ENCODE measurements at places on chromosomes 6 and 20.

DNA sequence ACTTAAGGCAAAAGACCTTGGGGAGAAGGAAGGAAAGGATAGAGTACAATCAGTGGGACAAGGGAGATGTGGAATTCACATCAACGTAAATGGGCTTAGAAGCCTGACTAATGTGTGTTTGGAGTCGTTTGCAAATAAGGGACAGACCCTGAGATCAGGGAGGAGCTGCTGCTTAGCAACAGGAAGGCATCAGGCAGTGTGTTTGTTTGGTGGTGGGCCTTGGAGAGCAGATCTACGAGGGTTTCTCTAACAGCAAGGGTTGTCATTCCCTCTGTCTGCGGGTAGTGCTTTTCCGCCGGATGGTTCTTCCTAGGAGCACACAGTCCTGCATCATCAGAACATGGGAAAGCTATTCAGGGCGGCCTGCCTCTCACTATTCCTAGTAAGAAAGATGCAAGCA, 40.4 kb downstream of the C6orf118 start:
- no peak for DNase-seq

- DNase-seq: no peak
Observed at GRCh38 chr20:10720565-10720964, 46.8 kb upstream of the JAG1 start.

DNA sequence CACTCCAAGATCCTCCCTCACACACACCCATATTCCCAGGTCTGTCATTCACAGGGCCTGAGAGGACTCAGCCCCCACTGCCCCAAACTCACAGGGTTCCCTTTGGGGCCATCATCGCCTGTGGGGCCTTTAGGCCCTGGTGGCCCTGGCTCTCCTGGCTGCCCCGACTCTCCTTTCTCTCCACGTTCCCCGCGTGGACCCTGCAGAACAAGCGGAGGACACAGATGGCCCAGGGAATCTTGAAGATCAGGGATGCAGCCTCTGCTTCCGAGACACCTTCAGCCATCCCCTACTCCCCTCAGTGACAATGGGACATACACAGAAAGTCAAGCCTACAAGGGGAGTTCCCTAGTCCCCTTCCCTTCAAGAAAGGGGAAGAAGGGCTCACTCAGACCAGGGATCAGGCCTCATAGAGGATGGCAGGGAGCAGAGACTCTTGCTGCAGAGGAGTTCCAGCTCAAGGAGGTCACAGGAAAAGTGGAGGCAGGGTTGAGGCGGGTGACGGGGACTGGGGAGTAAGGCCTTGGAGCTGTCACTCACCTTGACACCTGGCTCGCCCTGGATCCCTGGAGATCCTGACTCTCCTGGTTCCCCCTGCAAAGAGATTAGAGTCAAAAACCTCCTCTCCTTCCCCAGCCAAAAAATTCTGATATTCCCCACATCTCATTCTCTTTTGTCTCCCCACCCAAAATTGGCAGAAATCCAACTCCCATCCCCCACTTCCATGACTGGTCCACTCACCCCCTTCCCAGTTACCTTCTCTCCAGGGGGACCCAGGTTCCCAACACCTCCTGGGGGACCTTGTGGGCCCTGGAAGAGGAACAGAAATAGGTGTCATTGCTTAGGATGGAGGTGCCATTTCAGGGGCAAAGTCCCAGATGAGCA, 22.7 kb downstream of the COL11A2 start:
- no peak for DNase-seq

DNA sequence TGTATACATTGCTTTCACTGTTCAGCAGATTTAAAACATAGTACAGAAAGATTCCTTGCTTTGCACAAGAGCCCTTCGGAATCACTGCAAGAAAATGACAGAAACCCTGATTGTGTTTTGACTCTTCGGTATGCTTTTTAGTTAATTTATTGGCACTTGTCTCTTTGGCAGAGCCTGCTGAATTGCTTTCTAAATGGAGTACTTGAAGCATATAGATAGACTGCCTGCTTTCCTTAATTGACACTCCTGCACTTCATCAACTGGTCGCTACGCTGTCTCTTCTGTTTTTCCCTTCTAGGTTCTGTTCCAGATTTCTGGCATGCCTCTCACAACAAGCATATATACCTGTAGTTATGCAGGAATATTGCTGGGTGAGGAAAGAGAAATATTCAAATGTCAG, 22.4 kb upstream of the RBM24 start:
- DNase-seq: peak; percentile 17

DNA sequence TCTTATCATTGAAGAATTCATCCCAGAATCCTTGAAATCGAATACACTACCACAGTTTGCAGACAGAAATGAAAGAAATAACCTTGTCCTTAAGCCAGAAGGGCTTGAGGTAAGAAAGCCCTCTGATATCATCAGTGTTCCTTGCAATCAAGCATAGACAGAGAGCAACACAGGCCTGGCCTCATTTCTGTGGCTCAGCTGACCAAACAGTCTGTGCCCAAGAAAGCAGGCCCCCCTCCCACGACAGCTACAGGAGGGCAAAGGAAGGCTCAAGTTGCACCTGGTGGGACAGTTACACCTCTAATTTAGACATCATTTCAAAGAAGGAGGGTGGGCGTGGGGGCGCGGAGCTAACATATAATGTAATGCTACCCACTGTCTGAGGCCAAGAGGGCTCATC, 21.6 kb downstream of the KIF16B start:
- DNase-seq: no peak

DNA sequence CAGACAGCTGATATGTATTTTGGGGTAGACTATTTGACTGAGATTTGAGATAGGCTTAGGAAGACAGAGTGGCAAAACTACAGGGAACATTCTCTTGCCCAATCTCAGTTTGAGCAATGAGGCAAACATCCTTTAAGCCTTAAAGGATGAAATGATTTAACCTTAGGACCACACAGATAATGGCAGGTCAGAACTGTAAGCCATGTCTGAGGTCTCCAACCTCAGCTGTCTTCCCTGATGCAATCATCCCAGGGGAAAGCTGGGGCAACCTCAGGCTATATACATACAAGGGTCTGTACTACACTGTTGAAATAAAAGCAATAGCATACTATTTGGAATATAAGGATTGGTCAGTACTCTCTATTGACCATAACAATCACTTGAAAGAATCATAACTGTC, 83.8 kb upstream of the NUP153 start:
- no peak for DNase-seq

GRCh38 chr20:26209171-26209941, 512.7 kb upstream of the ZNF337 start:
- no peak for DNase-seq

DNA sequence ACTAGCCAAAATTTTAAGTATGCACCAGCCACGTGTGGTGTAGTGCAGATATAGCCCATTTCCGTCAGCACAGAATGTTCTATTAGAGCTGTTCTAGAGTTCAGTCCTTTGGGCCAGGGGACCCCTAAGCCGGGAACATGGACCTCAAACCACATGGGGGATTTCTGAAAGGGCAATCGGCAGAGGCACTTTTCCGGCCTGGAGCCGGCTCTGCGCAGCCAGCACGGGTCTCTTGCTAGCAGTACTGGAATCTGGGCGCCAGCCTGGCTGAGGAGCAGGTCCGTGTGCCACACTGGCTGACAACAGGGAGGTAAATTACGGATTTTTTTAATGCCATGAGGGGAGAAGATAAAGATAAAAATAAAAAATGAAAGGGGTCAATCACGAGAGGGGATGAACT, 120.5 kb downstream of the SULF2 start:
- no peak for DNase-seq

- DNase-seq: peak; percentile 91
Observed at GRCh38 chr6:52019092-52019491, 68.3 kb downstream of the PKHD1 start.

GRCh38 chr20:45325371-45325770, 17.3 kb upstream of the MATN4 start:
- DNase-seq: no peak

GRCh38 chr20:40333591-40333990, 355.4 kb downstream of the MAFB start:
- DNase-seq: no peak

- DNase-seq: no peak
Observed at GRCh38 chr6:166172546-166172945, 4.9 kb upstream of the TBXT start.

DNA sequence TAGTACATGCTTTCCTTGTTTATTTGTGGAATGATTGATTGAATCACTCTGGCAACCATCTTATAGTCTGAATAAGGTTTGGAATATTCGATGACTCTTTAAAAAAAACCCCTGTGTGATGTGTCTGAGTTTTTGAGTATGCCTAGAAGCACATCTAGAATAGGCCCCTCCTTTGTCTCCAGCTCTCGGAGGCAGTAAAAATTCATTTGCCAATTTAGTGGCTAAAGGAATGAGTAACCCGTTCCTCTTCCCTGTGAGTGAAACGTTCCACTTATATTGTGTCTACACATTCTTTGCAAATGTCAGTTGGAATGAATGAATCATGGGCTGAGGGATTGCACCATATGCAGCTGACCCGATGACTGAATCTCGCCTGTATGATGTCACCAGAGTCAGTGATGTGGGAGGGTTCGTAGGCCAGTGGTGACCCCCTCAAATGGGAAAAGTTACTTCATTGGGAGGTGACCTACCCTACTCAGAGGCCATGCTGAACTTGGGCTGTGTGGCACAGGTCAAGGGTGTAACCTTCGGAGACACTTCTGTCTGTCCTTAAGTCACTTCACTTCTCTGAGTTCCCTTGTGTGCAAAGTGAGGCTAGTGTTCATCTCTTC, 21.6 kb downstream of the MOCS3 start:
- no peak for DNase-seq

- no peak for DNase-seq
Observed at GRCh38 chr6:139590206-139590605, 215.8 kb upstream of the CITED2 start.

DNA sequence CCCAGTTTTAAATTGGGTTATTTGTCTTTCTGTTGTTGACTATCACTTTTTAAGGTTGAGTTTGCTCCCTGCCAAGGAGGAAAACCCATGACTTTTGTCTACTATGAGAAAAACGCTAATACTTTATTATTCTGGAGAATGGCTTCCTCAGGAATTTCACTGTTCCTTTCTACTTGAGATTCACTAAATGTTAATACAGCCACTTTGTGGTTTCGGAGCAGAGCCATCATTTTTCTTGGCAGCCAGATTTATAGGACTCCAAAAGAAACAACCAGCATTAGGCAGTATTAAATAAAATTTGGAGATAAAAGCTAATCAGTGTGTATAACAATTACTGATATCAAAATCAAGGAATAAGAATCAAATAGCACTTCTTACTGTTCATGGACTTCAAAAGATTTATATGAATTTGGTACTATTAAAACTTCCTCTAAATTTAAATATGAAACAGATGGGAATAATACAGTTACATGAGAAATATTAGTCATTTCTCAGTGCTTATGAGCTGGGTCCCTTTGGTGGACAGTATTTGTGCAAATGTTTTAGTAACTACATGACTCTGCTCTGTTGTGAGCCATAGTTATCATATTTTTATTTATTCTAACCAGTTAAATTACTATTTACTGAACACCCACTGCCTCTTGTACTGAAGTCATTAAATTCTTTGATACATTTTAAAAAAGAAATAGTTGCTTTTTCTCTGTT, 64.1 kb upstream of the FBXO30 start:
- no peak for DNase-seq

DNA sequence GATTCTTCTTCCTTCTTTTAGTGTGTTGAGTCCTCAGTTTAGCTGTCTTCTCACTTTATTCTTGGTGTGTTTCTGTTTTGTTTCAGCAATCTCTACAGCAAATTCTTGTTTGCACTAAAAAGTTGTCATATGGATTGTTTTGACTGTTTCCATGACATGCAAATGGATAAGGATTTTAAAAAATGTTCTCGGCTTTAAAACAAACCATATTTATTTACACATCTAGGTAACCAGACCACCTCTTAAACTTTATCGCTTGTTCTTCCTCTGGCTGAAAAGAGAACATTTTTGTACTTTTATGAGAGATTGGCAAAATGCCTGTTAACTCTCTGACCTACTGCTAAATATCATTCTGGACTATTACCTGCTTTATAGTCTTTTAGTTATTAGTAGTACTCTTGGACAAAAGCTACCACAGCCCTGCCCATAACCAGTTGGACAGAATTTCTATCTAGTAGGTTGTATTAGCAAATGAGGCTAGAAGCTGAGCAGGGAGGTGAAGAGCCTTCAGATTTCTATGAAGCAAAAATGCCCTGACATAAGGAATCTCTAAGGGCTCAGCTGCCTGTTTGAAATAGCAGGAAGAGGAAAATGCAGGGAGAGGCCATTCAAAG, 268.3 kb downstream of the CD109 start:
- no peak for DNase-seq

DNA sequence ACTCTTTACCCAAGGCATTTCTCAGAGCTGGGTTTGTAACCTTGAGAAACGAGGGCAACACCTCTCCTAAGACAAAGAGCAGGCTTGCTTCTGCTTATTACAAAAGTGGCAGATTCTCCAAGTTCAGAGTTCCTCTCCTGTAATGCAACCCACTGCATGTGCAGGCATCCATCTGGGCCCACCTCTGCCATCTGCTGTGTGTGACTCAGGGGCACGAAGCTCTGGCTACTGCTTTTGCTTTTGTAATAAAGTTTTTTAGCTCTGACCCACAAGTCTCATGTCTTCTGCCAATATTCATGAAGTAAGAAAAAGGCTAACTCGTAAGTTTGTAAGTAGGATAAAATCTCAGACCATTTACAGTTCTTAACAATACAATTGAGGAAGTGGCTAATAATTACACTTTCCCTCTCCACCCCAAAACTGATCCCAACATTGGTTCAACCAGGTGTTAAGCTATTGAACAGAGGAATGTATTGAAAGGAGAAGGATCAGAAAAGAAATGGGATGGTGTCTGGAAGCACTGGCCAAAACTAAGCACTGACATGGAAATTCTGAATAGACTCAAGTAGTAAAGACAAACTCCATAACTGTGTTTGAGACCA, 51.7 kb upstream of the SMLR1 start:
- no peak for DNase-seq

DNA sequence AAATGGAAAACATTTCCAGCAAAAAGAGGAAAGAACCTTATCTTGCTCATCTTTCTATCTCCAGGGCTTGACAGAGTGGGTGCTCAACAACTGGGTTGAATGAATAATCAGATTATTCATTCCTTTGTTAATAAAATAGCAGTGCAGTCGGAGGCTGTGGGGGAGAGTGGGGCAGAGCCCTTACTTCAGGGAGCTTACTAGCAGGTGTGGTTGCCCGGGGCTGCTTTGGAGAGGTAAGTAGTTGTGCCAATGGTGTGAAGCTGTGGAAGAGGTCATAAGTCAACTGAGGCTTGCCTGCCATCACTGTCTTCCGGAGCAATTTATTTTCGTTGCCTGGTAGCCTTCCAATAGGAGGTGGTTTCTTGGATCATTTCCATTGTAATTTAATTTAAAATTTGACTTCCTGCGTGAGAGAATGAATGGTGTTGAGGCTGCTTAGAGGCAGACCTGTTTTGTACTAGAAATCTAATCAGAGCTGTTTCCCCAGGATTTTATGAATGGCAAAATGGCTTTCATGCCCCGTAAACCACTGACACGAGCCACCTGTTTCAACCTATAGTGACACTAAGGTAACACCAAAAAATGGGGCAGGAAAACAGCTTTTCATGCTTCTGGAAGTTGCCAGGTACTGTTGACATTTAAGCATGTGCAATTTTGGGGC, 51.4 kb downstream of the ZDHHC14 start:
- no peak for DNase-seq

- no peak for DNase-seq
Observed at GRCh38 chr6:157323966-157324300, 614 bp upstream of the TMEM242 start.

GRCh38 chr6:23483896-23484295, 642.1 kb upstream of the NRSN1 start:
- no peak for DNase-seq
